Activated CD4-positive, CD25-positive, alpha-beta regulatory T cell treated with anti-CD3 and anti-CD28 coated beads, Interleukin-2, amount 50 U/mL, for 24 hours (primary cell): ENCODE measurements at places on chromosomes 1 and 21.

DNA sequence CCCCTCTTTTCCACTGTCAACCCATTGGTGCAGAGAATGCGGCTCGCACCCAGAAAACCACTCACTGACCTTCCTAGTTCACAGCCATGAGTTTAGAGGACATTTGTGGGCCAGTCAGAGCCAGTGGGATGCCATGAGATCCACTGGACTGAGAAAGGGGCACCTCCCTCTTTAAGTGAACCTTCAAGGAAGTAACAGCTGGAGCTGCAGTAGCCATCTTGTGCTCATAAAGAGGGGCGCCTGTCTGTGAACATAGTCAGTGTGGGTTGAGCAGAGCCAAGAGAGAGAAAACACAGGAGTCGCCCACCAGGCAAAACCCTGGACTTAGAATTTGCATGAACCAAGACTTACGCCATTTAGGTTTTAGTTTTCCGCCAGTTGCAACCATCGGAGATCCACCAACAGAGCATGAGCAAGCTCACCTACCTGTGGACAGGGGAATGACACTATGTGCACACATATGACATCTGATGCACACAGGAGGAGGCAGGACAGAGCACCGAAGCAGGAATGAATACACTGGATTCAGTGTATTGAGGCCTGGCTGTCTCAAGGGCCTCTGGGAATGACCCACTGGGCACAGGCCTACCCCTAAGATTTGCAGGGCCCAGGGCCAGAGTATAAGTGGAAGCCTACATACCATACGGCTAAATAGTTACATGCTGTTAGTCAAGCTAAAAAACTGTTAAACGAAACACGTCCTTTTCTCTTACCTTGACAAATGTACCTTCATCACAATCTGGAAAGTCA lies 151.6 kb downstream of the GRIK3 start:
- no peak for ATAC-seq

DNA sequence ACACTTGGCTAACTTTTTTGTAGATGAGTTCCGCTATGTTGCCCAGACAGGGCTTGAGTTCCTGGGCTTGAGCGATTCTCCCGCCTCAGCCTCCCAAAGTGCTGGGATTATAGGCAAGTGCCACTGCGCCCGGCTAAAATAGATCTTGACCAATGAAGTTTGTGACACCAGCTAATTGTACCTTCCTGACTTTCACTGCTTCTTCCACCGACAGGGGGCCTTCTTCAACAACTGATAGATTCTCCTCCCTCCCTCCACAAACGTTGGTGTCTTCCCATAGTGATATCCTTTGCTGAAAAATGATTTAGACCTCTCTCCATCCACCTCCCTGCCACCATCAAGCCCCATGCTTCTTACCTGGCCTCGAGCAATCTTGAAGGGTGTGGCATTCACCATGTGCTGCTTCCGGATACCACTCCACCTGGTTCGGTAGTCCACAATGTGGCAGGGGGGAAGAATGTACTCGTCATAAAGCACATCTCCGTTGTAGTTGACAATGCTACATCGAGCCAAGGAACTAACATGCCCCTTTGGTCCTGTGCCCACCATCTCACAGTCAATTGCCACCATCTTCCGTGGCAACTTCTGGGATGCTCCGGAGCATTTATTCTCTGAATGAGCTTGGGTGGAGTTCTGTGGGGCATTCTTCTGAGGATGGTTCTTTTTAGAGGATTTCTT lies 1.6 kb upstream of the METTL25B start:
- no peak for ATAC-seq

DNA sequence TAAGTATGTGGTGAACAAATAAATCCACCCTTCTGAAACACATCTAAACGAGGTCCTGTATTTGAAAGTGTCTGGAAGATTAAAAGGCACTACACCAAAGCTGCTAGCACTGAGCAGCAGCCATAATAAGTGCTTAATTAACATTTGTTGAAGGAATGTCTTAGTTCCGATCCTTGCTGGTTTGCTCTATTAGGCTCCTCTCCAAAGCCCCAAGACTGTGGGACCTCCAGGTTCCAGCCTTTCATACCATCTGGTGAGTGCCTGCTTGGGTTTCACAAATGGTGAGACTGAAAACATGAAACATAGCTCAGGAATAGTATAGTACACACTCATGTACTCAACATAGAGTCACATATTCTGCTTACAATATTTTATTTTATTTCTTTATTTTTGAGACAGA lies 640 bp upstream of the CYP2J2 start:
- no peak for ATAC-seq

DNA sequence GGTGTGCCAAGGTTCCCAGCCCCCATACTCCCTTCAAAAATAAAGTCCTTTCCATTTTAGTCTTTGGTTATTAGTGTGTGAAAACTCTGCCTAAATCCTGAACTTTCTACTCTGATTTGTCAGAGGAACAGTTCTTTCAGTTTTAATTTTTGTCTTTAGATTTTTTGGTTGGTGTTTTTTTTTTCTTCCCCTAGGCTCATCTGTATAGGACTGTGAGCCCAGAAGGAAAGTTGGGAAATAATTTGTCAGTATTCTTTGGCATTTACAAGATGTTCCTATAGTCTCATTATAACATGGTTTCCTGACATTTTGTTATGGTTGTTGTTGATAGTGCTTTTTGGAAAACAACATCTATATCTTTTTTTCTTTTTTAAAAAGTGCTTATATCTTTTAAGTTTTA lies 38.0 kb downstream of the LAMC1 start:
- ATAC-seq: no peak

DNA sequence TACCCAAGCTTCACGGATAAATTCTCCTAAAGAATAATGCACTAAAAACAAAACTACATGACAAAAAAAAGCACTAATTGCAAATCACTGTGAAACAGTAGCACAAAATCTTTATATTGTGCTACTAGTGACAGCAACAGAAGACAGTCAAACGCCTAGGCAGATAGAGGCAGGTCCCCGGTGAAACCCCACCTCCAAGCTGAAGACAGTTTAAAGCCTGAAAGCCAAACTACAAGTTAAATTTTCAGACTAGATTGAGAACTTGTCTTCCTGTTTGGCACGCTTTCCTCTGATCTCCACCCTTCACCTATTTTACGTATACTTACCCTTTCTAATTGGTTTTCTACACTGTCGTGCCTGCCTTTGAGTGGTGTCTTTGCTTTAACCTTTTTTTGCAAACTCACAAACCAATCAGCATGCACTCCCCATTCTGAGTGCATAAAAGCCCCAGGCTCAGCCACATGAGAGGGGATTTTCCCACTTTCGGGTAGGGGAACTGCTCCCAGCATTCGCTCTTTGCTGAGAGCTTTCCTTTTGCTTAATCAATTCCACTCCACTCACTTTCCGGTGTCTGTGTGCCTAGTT lies 3.6 kb upstream of the BACH1 start:
- no peak for ATAC-seq

- ATAC-seq: no peak
These were observed 33.5 kb upstream of the IL19 start for GRCh38 chr1:206736878-206737728.

DNA sequence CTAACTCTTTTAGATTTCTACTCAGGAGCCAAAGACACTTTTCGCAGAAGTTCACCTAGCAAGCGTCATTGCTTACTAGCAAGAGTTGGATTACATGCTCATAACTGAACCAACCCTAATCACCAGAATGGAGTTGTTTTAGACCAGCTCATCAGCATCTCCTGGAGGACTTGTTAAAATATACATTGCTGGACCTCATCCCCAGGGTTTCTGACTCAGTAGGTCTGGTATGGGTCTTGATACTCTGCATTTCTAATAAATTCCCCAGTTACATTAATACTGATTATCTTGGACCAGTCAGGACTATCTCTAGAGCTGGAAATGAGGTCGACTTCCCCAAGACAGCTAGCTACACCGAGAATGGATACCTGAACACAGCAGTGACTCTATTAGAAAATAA lies 9.7 kb upstream of the PRDX6 start:
- ATAC-seq: no peak
